ENCODE measurements at places on chromosomes 16 and 17.

- no peak for DNase-seq
These were observed 4.4 kb upstream of the VAC14 start for GRCh38 chr16:70805380-70805779.

DNA sequence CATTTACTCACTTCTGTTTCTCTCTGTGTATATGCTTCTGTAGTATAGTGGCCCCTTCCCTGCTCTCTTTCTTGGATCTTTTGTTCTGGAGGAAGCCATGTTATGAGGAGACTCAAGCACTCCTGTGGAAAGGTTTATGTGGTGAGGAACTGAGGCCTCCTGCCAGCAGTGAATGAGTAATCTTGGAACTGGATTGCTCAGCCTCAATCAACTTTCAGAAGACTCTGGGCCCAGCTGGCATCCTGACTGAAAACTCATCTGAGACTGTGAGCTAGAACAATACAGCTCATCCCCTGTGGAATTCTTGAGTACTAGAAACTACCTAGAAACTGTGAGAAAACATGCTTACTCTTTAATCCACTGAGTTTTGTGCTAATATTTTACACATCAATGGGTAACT, 133.1 kb upstream of the ZKSCAN2 start:
- no peak for DNase-seq

DNA sequence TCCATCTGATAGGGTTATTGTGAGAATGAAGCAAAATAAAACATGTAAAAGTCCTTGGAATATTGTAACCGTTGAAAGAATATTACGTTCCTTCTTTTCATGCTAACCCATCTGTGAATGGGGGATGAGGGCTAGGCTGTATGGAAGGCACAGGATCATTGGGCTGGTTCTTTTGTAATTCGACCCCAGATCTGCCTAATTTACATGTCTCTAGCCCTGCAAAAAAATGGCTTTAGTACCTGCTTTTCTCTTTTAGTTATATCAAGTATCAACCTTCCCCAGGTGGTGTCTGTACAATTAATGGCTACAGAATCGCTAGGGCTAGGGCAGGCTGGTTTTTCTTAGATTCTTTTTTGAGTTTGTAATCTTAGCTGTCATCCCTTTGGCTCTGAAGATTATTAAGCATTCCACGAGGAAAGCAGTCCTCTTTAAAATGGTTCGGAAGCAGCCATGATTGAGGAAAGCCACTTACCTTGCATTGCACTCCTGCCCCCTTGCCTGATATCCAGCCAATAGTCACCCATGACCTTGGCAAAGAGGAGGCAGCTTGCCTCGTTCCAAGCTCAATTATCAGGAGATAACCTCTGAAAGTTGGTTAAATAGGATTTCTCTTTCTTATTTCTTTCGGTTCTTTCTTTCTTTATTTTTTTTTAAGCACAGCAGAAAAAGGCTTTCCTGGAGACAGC, 153.9 kb upstream of the ZKSCAN2 start:
- DNase-seq = no peak

DNA sequence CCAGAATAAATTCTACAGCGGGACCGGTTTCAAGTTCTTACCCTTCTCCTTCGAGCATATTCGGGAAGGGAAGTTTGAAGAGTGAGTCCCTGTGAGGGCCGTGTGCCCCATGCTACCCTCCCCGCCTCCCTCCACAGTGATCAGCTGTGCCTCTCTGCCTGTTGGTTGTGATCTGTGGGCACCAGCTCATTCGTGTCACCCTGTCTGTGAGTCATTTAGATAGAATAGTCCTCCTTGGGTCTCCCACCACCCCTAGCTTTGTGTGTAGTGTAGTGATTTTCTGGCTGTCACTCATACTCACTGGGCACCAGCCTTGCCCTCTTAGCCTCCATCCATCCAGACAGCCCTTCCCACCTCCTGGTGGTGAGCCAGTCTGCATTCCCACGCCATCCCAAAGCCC, 15.0 kb upstream of the NAGLU start:
- no peak for DNase-seq

- DNase-seq = peak; percentile 29
These were observed at the start of gene CACNA1H for GRCh38 chr16:1152651-1153259. TSS of gene CACNA1H (plus strand) at chr16:1153106. CDS start at chr16:1153738, 632 bp downstream.

GRCh38 chr17:8068736-8069586, 18.6 kb downstream of the ALOX12B start:
- no peak for DNase-seq

- no peak for DNase-seq
These were observed 4.5 kb upstream of the NECAB2 start for GRCh38 chr16:83963277-83964119.

GRCh38 chr16:50731130-50731988, 10.5 kb upstream of the CYLD start:
- DNase-seq = no peak

- DNase-seq = no peak
These were observed 27.7 kb upstream of the GOSR1 start for GRCh38 chr17:30449480-30449879.

DNA sequence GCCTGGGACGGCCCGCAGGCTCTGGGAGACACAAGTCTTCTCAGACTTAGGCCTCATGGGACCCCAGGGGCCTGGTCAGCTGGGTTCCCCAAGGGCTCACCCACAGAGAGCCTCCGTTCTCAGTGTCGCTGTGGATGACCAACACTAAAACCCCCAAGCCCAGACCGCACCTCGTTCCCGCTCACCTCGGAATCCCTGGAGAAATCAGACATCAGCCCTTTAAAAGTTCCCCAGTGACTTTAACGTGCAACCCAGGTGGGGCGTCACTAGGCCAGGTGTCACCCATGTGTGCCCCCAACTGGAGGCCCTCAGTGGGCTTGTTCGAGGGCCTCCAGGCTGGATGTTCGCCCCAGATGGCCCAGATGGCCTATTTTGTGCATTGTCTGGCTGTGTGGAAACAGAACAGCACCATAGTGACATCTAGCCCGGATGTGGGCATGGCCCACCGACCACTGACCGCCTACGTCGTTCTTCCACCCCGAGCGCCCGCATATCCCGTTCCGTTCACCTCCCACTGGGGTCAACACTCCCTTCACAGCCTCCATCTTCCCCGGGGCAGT, 52.3 kb upstream of the DNAH17 start:
- DNase-seq = no peak

DNA sequence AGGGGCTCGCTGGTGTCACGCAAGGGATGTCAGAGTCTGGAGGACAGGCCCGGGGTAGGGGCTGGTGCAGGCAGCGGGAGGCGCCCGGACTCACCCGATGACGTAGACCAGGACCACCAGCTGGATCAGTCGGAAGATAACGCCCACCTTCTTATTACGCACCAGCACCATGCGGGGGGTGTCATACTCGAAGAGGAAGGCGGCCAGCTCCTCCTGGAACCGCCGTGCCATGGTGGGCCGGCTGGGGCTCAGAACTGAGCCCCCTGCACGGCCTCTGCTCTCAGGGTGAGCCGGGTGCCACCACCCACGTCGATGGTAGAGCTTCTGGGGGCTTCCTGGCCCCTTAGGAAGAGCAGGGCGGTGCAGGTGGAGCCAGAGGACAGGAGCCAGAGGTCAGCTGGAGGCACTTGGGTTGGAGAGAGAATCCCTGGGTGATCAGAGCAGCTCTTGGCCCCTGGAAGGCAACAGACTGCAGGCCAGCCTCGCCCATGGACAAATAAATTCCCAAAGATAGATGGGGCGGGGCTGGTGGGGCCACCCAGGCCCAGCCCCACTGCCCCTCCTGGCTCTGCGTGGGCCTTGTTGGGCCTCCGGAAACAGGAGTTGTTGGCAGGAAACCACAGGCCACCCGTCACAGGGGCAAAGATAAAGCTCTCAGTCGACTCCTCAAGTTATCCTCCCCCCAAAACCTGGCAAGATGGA, at the start of gene P2RX1:
TSS of gene P2RX1 (minus strand) at position 471 of the 702 bp plus-strand sequence. CDS start at position 231, 240 bp downstream.
- DNase-seq = peak; percentile 46

DNA sequence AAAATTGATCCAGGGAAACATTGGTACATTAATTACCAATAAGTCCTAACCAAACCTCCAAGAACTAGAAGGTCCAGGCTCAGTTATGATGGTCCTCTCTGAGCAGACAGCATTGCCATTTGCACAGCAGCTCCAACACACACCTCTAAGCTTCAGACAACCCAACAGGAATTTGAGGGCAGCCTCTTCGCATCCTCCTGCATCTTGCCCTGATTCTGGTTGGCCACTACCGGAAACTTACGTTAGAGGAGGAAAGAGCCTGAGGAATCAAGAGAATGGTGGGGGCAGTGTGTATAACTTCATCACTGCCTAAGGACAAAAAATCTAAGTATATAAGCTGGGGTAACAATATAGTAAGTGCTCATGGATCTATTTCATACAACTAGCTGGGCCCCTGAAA, 15.7 kb downstream of the FAM117A start:
- DNase-seq = no peak

- DNase-seq = peak; percentile 43
These were observed 15.2 kb upstream of the HERPUD1 start for GRCh38 chr16:56916571-56917403.
